ENCODE measurements at places on chromosomes 3 and 15. TPM values are rescaled to one million over a fixed set of nuclear protein-coding genes. Genes with fewer than 3 reads are reported as not detected.
A peak's percentile ranks its signal among the peaks of the same experiment; 100 is the strongest.

The SCN11A gene
- total RNA-seq: 1.4 TPM

GRCh38 chr15:35309886-35310285 lies 224.8 kb upstream of the NANOGP8 start:
- H3K27ac ChIP-seq: no peak overlapping the region
- H3K36me3 ChIP-seq: no peaks in the 10 kb centered on the region
- H3K4me1 ChIP-seq: peaks cover 38% of the 10 kb centered on the region
- no peak for DNase-seq

DNA sequence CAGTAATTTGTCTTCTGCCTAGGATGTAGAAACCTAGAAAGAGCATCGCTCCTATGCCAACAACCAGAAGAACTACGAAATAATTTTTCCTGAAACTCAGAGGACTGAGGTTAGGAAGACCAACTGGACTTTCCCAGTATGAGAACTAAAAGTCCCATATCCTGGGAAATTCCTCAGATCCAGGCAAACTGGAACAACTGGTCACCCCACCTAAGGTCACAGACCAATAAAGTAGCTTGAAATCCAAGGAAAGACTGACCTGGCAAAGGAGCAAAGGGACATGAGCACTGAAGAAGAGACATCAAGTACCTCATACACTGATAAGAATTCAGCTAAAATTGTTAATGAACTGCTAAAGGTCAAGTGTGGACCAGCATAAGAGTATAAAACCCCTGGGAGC lies 6.6 kb downstream of the RPL39L start:
- H3K27me3 ChIP-seq: no peaks in the 10 kb centered on the region
- H3K4me1 ChIP-seq: no peaks in the 10 kb centered on the region
- no peak overlapping the region for H3K27ac ChIP-seq
- DNase-seq: no peak
- H3K36me3 ChIP-seq: peaks cover 39% of the 10 kb centered on the region

GRCh38 chr15:86650094-86650493 lies 570.4 kb downstream of the AGBL1 start:
- no peaks in the 10 kb centered on the region for H3K36me3 ChIP-seq
- no peaks in the 10 kb centered on the region for H3K27me3 ChIP-seq
- no peak overlapping the region for H3K27ac ChIP-seq
- H3K4me1 ChIP-seq: peaks cover 12% of the 10 kb centered on the region
- H3K4me3 ChIP-seq: no peak overlapping the region
- no peak for DNase-seq

- H3K27me3 ChIP-seq: no peaks in the 10 kb centered on the region
- no peak for DNase-seq
- H3K4me3 ChIP-seq: peak overlapping the region; percentile 97
- H3K4me1 ChIP-seq: peaks cover 19% of the 10 kb centered on the region
Observed at GRCh38 chr3:158671821-158672214, 630 bp downstream of the LXN start.

DNA sequence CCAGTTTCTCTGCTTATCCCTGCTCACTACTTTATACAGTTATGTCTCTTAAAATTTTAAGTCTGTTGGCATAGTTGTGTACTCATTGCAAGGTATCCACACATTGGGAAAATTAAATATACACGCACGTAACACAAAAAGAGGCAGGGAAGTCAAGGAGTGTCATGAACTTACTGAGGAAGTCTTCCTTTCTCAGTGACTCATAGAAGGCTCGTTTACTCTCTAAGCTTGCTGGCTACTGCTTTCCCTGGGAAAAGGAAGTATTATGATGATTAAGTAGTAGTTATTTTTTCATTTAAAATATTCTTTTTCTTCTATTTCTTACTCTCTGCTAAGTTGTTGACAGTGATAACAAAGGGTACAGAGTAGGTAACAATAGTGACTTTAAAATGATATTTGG lies 287.3 kb downstream of the UBE2E2 start:
- no peak for DNase-seq
- no peak overlapping the region for H3K27ac ChIP-seq
- peaks cover 2% of the 10 kb centered on the region for H3K36me3 ChIP-seq
- H3K27me3 ChIP-seq: peaks cover 14% of the 10 kb centered on the region
- peaks cover 37% of the 10 kb centered on the region for H3K4me1 ChIP-seq

GRCh38 chr3:102059145-102059943 lies 210.0 kb downstream of the NFKBIZ start:
- no peaks in the 10 kb centered on the region for H3K36me3 ChIP-seq
- DNase-seq: no peak
- H3K4me1 ChIP-seq: no peaks in the 10 kb centered on the region
- no peaks in the 10 kb centered on the region for H3K27me3 ChIP-seq
- H3K27ac ChIP-seq: no peak overlapping the region
